Dermis lymphatic vessel endothelial cell (primary cell): ENCODE measurements at places on chromosomes 12 and 14. TPM values are rescaled to one million over a fixed set of nuclear protein-coding genes. Genes with fewer than 3 reads are reported as not detected.

The CFAP73 gene
- total RNA-seq = not detected in 2 replicates

The OGFOD2 gene
- total RNA-seq = 7.2 and 8.3 TPM in 2 replicates

The AQP6 gene
- total RNA-seq = not detected in 2 replicates

The TGM1 gene
- total RNA-seq = 0.09 and 0.22 TPM in 2 replicates

The LTBP2 gene
- total RNA-seq = 5.0 and 5.1 TPM in 2 replicates

The SIRT4 gene
- total RNA-seq = 1.5 and 2.5 TPM in 2 replicates

The CD69 gene
- 0.09 and 0.11 TPM in 2 replicates for total RNA-seq

The CLEC12A gene
- total RNA-seq = not detected in 2 replicates
